ENCODE measurements at places on chromosomes 1 and 21. TPM values are rescaled to one million over a fixed set of nuclear protein-coding genes. Genes with fewer than 3 reads are reported as not detected.

Gene FGR
- not detected for total RNA-seq

Gene TRMT1L
- total RNA-seq = 5.1 TPM

Gene LY9
- not detected for total RNA-seq

DNA sequence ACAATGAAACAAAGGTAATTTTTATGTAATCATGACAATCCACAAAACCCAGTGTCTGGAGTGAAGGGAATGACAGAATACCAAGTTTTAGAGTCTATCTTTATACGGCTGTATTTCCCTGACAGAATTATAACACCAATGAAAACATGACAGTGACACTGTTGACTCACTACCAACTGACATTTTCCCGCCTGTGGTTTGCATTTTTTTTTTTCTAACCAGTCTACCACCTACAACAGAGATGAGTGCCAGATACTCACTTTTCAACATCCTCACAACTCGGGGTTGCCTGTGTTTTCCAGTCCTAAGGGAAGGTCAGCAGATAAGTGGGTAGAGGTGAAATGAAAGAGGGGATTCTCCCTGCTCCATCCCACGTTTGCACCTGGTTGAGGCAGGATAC, 118.9 kb downstream of the KCNJ6 start:
- DNase-seq = no peak

DNA sequence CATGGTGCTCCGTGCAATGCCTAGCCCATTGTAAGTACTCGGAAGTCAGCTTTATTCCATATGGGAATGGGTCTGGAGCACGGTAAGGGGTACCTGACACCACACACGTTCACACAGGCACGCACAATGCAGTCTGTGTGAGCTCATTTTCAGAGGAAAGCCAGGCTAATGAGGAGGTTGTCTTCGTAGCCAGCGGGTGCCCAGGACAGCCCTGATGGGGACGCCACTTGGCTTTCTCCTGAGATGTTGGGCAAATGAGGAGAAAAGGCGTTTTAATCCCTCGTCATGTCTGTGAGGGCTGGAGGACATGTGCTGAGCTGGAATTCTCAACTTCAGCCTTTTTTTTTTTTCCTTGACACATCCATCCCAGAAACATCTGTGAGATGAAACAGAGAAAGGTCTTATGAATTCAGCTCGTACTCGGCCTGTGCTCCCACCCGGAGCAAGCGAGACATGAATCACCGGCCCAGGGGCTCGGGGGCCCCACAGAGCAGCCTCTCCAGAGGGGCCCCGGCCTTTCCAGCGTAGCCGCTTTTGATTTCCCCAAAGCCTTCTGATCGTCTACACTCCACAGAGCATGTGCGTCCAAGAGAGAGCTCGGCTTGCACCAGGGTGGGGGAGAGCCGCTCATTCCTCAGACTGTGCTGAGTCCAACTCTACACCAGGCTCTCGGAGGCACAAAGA, 125.1 kb downstream of the EPHB2 start:
- DNase-seq = no peak

GRCh38 chr1:202016811-202017748, 6.7 kb downstream of the ELF3 start:
- no peak for DNase-seq

DNA sequence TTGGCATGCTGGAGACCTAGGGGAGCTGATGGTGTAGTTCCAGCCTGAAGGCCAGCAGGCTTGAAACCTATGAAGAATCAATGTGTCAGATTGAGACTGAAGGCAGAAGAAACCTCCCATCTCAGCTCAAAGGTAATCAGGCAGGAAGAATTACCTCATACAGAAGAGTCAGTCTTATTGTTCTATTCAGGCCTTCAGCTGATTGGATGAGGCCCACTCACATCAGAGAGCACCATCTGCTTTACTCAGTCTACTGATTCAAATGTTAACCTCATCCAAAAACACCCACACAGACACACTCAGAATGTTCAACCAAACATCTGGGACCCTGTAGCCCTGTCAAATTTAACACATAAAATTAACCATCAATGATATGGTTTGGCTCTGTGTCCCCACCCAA, 13.7 kb upstream of the CCN1 start:
- peak; percentile 46 for DNase-seq

DNA sequence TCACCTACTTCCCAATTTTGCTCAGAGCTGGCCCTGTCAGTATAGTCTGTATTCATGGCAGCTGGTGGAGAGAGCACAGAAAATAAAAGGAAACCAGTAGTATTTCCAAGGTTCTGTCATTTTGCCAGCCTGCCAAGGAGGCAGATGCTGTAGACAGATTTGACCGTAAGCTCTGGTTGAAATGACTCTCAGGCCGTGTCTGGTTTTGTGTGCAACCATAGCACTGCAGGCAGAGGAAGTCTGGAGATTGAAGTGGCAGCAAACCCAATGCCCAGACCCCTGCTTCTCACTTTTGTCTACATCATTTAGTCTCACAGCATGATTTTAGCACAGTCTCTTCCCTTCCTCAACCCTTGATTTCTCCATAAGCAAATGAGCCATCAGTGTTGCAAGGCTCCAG, 291.7 kb downstream of the PAPPA2 start:
- no peak for DNase-seq

GRCh38 chr21:29114765-29115500, 15.5 kb upstream of the MAP3K7CL start:
- DNase-seq = peak; percentile 74

- no peak for DNase-seq
Observed at GRCh38 chr1:224061436-224061835, 52.5 kb upstream of the FBXO28 start.

Measured in GM23248 (cell line).